ENCODE measurements at places on chromosomes 7 and 10.

DNA sequence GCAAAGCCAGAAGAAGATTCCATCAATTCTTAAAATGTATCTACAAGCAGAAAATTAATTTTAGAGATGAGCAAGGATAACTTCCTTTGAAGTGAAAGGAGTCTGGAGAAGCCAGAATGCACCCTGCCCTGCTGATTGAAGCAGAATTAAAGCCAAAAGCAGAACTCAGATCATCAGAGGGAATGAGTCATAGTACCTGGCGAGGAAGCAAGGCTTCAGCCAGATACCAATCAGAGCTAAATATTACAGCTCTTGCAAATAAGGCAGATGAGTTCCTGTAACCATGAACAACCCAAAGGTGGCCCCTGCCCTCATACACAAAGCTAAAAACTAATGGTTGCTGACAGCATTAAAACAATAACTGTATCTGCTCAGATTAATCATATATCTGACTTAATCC is 10.4 kb downstream of the HTR7 start:
- no peak for DNase-seq

- no peak for DNase-seq
Observed at GRCh38 chr7:106246902-106247711, 37.7 kb downstream of the NAMPT start.

DNA sequence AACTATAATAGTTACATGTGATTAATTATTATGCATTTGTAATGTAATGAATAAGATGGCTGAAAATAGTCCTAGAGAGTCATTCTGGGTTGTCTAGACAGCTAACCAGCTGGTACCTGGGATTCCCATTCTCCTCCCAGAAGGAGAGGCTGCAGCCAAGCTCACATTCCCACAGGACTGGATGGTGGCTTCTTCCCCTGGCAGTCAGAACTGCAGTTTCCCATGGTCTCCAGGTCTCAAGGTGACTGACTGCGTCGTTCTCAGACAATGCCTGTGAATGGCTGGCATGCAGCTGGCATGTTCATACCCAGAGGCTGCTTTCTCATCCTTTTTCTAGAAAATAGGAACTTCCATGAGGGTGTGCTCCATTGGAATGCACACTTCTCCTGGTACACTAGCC is 21.3 kb downstream of the TAS2R16 start:
- no peak for DNase-seq

DNA sequence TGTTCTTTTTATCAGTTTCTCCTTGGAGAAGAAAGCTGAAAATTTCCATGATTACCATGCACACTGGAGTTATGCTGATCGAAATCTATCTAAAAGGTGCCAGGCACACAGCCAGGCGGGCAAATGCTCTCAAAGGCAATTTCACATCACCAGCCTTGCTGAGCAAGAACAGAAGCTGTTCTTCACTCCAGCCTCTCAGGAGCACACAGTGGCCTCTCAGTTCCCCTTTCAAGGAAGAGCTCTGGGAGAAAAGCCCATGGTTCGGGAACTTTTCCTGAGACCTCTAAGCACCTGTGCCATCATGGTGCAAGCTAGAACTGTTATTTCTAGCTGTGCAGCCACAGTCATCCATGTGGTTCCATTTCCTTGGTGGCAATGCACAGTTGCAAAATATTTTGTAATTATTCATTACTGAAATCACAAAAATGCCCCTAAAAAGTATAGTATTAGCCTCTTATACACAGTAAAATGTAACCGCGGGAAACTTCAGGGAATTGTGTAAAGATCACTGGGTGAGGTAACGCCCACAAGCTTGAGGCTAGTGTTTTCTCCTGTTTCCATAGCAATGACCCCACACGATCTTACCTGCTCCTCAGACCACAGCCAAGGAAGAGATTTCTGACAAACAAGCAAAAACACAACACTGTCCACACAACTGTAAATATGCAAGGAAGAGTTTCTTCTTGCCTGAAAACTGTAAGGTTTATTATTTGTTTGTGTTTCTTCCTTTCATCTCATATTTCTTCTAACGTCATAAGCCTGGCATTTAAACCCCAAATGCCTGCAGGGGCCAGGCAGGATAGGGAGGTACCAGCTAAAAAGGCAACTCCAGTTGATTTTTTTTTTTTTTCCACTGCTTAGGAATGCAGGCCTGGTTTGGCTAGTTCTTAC is 121.2 kb downstream of the FAM107B start:
- peak; percentile 51 for DNase-seq

DNA sequence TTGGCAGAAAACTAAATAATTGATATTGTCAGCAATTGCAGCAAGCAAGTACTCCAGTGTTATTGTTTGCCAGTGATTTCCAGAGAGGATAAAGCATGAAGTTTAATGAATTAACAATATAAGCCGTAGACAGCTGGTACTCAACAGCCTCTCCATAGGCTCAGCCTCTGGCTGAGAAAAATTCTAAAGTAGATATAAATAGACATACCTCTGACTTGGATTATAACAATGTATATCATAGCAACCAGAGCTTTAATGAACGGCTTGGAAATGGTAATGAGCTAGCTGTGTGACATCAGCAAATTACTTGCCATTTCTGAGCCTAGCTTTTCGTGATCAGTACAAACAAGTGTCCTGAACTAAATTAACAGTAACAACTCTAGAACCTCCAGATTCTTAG is 1055.4 kb upstream of the AUTS2 start:
- no peak for DNase-seq

DNA sequence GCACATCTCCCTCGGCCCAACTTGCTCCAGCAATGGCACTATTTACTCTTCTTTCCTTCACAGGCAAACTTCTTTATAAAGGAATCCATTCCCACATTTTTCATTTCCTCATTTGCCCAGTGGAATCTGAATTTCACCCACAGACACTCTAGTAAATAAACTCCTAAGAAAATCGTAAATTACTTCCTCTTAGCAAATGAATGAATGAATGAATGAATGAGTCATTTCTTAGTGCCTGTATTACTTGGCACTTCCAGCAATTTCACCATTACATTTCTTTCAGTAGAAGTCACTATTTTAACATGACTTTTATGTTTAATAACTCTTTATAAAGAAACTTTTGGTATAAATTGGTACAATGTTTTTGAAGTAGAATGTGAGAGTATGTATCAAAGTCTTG is 55.7 kb downstream of the DDC start:
- DNase-seq: no peak

Data from AG04449 (cell line).